ENCODE measurements at places on chromosomes 3 and 15.

DNA sequence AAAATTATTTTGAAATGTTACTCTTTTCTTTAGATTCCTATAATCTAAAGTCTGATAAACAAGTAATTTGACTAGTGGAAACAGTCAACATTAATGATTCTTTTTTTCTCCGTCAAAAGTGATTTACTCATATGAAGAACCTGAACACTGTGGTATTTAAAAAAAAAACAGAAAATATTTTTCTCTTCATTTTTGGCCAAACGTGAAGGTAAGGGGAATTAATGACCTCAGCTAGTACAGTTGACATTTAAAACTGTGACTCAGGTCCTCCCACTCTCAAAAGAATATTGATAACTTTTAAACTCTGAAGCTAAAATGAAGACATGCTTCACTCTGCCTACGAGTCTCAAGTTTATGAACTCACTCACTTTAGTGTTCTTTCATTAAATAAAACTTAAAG lies 34.5 kb downstream of the TIGIT start:
- no peak for DNase-seq

GRCh38 chr3:13024765-13025065 lies 48.5 kb downstream of the IQSEC1 start:
- DNase-seq, result no peak

DNA sequence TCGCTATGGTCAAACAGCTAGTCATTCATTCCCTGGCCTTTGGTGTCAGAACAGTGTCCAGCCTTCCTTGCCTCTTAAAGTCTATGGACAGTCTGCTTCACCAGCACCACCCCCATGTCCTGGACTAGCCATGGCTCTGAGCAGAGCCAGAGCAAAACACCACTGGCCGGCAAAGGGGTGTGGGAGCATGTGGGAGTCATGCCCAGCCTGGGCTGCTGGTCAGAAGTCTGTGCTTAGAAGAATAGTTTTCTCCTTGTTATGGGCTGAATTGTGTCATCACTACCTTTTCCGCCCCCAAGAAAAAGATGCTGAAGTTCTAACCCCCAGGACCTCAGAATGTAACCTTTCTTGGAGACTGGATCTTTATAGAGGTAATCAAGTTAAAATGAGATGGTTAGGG lies 132.9 kb upstream of the LPP start:
- no peak for DNase-seq

GRCh38 chr15:42203891-42204290 lies 4.2 kb downstream of the VPS39 start:
- DNase-seq, result no peak

DNA sequence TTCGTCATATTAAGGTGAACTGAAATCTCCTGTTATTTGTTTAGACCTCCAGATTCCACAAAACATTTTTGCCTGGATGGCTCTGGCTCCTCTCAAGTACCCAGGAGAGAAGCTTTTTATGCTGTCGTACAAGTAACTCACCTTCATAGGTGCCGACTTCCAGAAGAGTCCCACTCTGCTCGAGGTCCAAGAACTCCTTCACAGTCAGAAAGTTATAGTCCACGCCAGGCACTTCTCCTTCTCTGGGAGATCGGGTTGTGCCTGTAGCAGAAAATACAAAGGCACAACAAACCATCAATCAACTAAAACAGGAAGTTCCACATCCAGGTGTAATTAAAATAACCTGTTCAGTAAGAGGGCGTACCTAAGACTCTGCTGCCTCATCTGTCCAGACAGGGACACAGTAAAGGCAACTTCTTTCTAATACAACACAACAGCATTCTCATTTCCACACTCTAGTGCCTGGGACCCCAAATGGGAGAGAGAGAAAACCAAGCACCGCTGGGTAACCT lies 545.3 kb downstream of the MAGI1 start:
- DNase-seq, result no peak

GRCh38 chr3:124791639-124792151 lies 61.4 kb downstream of the UMPS start:
- no peak for DNase-seq

Measured in stimulated activated CD4-positive, alpha-beta T cell treated with anti-CD3 and anti-CD28 coated beads, Interleukin-1b, Interleukin-23, amount 100 ng/mL, for 1 hour (primary cell).